ENCODE measurements at places on chromosomes 16 and 17.

- DNase-seq: no peak
Measured at GRCh38 chr16:8594149-8594666, 3.9 kb upstream of the TMEM114 start.

GRCh38 chr16:81610144-81610842 lies 165.7 kb downstream of the CMIP start:
- DNase-seq: peak; percentile 62

DNA sequence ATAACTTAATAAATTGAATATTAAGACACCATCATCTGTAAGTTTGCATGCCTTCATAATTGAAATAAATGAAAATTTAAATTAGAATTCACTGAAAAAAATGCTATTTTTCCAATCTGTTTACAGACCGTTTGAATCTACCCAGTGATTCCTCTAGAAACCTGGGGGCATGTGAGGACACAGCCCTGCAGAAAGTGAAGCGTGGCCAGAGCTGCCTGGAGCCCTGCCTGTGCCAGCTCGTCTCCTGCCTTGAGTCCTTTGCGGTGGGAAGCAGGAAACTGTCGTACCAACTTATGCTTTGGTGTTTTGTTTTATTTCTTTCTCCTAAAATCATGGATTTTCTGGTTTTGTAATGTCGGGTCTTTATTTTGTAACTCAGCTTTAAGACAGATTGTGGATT lies 67.8 kb upstream of the FA2H start:
- no peak for DNase-seq

GRCh38 chr16:55892821-55893220 lies 17.6 kb upstream of the CES5A start:
- DNase-seq: no peak

GRCh38 chr16:19153876-19154275 lies 14.2 kb upstream of the SYT17 start:
- no peak for DNase-seq

GRCh38 chr17:80603396-80603795 lies 58.8 kb downstream of the RPTOR start:
- no peak for DNase-seq

DNA sequence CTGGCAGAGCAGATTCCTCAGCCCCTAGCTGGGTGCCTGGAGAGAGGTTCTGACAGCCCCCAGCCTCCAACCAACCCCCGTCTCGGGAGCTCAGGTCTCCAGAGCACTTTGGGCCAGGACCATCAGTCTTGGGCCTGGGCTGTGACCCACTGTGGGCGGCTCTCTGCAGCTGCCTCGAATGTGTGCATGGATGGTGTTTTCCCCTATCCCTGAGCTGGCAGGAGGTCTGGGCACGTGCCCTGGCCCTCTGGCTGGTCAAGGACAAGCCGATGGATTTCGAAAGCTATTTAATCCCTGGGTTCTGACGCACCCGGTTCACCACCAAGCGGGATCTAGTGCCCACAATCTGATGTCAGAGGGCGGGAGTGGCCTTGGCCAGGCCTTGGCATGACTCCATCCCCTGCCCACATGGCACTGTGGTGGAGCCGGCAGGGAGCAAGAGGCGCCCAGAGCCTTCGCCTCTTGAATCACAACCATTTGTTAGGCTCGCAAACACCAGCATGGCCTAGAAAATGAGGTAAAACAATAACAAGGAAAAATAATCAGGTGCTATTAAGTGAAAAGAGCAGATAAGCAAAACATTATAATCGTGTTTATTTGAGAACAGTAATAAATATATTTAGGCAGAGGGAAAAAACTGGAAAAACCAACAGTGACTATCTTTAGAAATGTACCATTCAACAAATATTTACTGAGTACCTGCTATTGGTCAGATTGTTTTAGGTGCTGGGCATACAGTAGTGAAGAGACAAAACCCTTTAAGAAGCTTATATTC lies 69.3 kb upstream of the TOB1 start:
- no peak for DNase-seq

DNA sequence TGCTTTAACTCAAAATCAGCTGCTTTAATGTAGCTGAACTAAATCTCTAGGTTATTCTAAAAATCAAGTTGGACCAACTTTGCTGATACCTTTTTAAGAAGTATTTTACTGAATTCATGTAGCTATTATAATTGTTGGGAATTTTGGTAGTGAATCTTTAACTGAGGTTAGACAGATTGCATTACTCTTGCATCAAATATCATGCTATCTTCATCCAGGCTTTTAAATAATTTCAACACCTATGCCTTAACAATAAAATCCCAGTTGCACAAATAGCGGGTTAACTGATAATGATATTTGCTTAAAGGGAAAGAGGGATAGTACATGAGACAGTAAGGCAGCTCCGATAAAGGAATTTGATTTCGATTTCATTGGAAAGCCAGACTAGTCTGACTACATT lies 241.3 kb upstream of the TBX2 start:
- no peak for DNase-seq

DNA sequence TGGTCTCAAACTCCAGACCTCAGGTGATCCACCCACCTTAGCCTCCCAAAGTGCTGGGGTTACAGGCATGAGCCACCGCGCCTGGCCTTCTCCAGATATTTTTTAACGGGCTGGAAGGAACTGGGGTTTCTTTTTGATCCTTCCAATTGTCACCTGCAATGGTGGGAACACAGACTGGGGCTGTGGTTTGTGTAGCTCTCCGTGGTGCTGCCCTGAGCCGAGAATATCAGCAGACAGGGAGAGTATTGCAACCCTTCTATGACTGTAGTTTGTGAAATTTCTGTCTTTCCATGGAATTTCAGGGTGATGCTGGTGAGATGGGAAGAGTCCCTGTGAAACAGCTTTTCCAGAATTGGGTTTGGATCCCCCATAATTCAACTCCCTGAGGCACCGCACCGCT lies 263.5 kb downstream of the ENGASE start:
- peak; percentile 8 for DNase-seq

DNA sequence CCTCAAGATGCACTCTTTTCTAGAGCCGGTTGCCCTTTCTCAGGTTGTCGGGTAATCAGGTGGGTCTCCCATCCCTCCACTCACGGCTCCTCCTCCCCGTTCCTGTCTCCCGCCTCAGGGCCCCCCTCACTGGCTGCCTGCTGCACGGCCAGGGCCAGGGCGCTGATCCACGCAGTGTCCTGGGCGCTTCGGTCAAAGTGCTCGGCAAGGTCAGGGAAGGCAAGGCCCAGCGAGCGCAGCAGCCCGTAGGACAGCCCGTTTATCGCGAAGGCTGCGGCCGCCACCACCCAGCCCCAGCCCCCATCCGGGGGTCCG lies 753 bp downstream of the SLC16A11 start:
- no peak for DNase-seq

- peak; percentile 31 for DNase-seq
Measured at GRCh38 chr16:53429221-53429943, 4.9 kb upstream of the RBL2 start.

Measured in ELF-1 (cell line).